ENCODE measurements at places on chromosomes 3 and 15.

DNA sequence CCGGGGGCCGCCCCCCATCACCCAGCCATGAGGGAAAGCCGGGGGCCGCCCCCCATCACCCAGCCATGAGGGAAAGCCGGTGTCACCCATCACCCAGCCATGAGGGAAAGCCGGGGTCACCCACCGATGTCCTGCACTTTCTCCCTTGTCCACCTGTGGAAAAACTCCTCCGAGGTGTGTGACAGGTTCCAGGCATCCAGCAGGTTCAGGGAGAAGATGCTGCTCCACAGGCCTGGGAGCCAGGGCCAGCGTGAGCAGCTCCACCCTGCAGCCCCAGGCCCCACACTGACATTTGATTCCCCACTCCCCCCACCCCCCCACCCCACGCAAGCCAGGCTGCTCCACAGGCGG lies 15.5 kb upstream of the EHD4 start:
- no peak for DNase-seq

- DNase-seq, result no peak
Observed at GRCh38 chr3:74537164-74537563, 77.3 kb downstream of the CNTN3 start.

DNA sequence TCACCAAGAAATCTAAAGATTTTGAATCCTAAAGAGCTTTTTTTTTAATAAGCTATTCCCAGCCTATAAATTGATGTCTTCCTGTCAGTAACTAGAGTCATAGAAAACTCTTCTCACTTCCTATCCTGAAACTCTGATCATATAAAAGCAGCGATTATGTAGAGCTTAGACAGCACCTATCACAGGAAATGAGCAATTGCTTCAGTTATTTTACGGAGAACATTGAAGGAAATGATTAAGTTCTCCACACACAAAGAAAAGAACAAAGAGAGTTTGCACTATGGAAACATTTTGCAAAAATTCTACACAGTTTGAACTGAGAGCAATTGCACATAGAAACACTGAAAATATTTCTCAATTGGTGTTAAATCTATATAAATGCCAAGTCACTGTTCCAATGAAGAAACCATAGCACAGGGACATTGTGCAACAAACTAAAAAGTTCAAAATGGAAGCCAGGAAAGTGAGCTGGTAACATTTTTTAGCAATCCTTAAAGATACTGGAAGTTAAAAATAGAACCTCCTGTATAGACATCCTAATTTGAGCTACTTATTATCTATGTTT lies 291.5 kb upstream of the ARHGEF26 start:
- no peak for DNase-seq

DNA sequence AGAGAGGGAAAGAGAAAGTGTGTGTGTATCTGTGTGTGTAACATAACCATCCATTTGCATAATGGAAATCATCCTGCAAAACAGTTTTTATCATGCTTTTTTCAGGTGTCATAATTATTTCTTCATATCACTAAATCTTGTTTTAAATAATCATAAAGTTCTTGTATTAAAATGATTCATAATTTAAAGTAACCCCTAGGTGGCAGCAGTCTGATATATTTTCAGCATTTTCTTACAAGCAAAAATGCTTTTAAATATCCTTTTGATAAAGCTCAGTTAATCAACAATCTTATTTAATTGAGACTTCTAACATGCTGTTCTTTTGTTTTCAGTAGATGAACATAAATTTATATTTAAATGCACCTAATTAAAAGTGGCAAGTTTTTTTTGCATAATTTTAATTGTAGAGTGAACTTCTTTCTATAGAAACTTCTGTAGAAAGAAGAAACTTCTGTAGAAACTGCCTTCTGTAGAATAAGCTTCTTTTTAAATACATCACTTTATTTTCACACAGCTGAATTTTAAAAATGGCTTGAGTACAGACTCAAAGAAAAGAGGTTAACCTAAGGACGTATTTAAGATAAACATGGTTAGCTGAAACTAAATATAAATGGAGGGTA lies 72.5 kb downstream of the OPA1 start:
- DNase-seq, result no peak

DNA sequence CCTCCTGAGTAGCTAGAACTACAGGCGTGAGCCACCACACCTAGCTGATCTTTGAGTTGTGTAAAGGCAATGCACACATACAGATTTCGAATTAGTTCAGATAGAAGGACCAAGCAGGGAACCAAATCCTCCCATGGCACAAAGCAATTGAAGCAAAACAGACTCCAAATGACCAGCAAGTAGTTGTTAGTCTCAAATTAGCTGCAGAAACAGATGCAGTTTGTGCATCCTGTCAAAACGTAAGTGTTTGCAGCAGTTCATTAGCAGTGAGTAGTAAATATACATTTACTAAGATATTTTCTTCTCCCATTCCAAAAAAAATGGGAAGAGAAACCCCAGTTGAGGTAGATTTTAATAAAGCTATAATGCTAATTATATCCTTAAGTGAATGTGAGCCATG lies 15.8 kb upstream of the FAM174B start:
- DNase-seq, result no peak

- no peak for DNase-seq
Observed at GRCh38 chr3:159635047-159635641, 353.5 kb upstream of the IL12A start.

- DNase-seq, result no peak
Observed at GRCh38 chr15:43423793-43424192, 52.9 kb downstream of the TUBGCP4 start.

GRCh38 chr15:27842526-27842925 lies 256.6 kb downstream of the OCA2 start:
- no peak for DNase-seq

GRCh38 chr3:186073641-186074040 lies 35.2 kb downstream of the ETV5 start:
- no peak for DNase-seq

GRCh38 chr15:56988219-56988618 lies 69.8 kb downstream of the TCF12 start:
- no peak for DNase-seq

DNA sequence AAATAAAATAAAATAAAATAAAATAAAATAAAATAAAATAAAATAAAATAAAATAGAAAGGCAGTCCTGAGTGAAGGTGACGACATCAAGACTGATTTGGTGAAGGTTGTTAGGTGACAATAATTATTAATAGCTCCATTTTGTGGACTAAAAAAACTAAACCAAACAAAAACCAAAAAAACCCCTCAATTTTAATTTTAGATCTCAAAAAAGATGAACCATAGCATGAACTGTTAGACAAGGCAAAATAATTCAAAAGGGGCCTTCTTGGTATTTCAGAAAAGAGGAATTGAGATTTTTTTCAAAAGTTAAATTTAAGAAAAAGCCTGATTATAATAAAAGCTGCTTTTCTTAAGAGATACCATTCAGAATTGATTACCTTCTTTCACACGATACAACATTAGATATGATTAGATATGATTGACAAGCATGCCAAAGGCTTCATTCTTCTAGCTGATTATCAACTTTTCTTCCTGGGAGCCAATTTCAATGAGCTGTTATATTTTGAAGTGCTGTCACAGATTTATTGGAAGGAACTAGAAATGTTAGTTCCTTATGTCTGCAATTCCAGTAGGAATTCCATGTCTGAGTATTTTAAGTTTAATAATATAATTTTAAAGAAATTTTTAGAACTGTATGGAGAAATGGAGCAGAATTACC lies 244.7 kb downstream of the MBNL1 start:
- no peak for DNase-seq

DNA sequence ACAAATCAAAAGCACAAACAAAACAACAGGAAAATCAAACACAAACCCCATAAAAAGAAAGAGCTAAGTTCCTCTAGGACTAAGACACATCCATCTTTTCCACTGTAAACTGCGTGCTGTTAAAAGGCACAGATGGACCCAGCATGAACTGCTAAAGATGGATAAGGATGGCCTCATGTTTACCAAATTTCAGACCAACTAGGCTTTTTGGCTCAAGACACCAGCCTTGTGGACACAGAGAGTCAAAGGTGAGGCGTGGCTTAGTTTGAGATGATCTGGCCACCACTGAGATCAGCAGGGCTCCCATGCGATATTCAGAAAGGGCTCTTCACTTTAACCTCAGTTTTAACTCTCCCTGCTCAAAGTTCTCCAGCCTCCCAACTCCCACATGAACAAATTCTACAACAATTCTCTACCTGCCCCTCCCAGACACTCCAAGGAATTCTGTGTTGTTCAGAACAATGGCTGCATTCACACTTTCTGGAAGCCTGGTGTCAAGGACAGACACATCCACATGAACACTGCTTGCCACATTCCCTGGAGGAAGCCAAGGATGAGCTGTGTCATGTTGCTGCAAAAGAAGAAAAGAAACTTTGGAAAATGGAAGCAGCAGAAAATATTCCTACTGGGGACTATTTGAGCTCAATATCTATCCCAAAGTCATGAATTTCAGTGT lies 198.4 kb upstream of the LRRN1 start:
- DNase-seq, result no peak

- DNase-seq, result peak; percentile 41
Observed at GRCh38 chr15:75836959-75837334, 6.3 kb upstream of the UBE2Q2 start.

DNA sequence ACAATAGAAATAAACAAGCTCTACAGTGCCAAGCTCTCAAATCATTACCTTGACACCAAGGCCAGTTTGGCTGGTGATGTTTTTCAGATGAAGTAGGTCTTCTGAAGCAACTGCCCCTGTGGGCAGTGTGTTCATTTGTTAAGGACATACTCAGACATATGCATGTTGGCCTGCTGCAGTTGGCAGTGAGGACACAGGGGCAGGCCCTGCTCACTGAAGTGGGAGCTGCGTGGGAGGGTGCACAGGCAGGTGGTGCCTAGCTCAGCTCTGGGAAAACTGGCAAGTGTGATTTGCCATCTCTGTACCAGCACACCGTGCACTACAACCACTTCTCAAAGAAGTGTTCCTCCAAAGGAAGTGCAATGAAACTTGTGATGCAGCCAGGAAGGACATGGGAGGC lies 28.5 kb upstream of the SNRK start:
- DNase-seq, result no peak

DNA sequence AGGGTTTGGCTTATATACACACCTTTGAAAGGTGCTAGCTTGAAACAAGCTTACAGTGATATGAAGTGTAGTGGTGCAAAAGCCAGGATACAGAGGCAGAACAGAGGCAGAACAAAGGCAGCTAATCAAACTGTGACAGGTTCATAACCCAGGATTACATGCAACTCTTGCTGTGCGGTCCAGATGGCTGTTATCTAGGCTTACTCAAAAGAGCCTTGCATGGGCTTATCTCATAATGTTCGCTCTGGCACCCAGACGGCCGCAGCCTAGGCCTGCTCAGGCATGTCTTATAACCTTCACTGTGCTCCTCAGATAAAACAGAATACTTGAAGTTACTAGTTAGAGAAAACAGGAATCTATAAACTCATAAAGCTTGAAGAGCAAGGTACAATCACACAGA lies 22.8 kb upstream of the NOX5 start:
- no peak for DNase-seq

DNA sequence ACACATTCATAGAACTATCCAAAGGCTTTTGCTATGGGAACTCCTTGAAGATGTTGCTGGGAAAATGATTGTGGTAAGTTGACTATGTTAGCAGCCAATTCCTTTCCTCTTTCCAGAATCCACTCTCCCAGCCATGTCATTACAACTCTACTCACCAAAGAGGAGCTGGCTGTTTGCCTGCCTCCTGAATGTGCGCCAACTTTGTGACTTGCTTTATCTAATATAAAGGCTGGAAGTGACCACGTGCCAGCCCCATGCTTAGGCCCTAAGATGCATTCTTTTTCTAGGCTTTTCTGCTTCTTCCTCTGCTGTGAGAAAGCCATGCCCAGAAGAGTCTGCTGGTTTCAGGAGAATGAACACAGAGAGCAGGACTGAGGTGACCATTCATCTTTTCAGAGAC lies 182.2 kb downstream of the GABRB3 start:
- DNase-seq, result no peak

GRCh38 chr3:192080336-192080735 lies 619.4 kb downstream of the PYDC2 start:
- DNase-seq, result no peak

Data from activated naive CD4-positive, alpha-beta T cell treated with Interleukin-2 at 50 U/mL for 16 hours (primary cell).